ENCODE measurements at places on chromosomes 3 and 15.

GRCh38 chr3:100047455-100048141 lies 66.7 kb downstream of the FILIP1L start:
- DNase-seq: no peak

DNA sequence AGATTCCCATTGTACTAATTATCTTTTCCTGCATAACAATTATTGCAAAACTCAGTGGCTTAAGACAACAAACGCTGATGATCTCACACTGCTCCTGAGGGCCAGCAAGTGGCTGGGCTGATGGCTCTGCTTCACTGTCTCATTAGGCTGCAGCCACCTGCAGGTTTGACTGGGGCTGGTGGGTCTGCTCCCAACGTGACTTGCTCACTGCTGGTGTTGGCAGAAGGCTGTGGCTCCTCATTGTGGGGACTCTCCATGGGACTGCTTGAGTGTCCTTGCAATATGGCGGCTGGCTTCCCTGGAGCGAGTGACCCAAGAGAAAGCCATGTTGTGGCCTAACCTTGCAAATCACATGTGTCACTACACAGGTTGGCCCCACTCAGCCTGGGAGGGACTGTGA lies 71.1 kb downstream of the PLXNA1 start:
- DNase-seq: no peak

DNA sequence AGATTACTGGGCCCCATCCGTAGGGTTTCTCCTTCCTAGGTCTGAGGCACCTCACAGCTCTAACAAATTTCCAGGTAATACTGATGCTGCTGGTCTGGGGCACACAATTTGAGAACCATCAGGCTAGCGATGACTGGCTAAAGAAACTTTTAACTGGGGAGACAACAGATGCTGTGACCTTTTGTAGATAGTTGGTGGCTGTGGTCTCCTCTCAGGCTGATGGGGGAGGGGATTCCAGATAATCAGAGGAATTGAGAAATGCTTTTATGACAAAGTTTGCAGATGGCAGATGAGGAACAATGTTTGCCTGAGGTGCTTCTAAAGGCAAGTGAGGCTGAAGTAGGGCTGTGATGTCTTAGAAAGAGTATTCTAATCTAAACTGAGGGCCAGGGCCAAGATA lies 13.8 kb upstream of the CCR9 start:
- DNase-seq: no peak

- no peak for DNase-seq
These were observed 5.5 kb upstream of the TEX55 start for GRCh38 chr3:119140466-119140865.

- no peak for DNase-seq
These were observed 94.3 kb downstream of the TBC1D2B start for GRCh38 chr15:77983091-77983707.

DNA sequence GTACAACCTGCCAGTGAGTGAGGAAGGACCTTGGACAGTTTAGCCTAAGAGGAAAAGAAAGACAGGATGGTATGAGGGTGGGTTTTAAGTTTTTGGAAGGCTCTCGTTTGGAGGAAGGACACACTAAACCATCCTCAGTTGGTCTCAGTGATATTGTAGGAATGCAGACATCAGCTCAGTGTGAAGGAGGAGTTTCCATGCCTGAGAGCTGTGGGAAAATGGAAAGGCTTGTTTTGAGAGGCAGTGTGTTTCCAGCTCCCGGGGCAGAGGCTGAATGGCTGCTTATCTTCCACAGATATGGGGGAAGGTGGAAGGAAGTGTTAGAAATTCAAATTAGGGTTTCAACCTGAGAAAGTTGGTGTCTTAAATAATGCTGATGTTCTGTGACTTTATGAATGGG lies 89.6 kb upstream of the MYZAP start:
- DNase-seq: no peak

DNA sequence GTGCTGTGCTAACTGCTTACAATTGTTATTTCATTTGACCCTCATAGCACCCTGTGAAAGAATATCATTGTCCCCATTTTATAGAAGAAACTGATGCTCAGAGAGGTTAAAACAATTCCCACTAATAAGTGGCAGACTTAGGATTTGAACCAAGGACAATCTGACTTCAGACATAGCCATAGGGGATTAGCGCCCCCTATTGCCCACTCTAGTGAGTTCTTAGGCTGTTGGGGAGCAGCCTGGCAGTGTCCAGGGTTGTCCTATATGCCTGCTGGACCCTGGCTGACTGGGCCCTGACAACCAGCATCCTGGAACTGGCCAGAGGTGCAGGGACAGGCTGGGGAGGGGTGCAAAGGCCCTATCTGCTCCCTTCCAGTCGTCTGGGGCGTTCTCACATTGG lies 15.4 kb downstream of the DPH3 start:
- DNase-seq: peak; percentile 32

DNA sequence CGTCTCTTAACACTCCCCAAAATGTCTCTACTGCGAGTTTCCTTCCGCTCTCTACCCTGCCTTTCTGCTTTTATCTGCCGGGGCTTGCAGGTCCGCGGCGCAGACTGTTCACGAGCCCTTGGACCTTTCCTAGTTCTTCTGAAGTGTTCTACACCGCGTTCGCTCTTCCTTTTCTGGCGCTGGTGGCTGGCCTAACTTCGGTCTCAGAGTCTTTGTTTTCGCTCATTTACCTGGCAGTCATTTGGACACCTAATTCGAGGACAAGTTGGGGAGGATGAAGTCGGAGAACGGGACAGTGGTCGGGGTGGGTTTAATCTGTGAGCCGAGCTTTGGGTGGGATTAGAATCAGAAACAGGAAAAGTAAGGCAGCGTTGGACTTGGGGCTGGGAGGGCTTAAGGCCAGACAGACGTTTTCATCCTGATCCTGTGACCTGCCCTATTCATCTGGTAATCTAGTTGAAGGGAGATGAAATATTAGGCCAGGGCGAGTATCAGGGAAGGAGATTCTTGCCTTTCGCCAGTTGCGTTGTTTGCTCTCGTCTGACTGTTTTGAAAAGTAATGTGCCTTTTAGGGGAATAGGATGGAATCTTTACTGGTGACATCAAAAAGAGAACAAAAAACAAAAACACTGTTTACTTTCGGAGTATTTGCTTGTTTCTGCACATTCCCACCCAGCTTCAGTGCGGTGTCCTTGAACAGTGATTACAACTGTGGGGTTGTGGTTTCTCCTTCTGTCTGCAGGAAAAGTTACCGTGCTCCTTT lies 1.8 kb downstream of the DIPK2A start:
- DNase-seq: peak; percentile 70

DNA sequence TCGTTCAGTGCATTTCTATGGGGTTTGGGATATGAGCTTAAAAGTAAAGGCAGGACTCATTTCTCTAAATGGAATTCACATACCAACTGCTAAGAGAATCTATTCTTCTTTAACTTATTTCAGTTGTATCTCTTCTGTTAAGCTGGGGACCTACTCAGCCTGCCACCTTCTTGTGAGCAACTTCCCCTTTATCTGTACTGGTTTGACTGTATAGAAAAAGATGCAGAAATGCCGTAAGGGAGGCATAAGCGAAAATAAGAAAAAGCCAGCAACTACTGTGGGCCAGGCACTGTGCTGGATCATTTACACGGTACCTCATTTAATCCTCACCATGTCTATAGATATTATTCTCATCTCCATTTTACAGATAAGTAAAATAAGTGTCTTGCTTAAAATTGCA lies 38.4 kb downstream of the RBMS3 start:
- DNase-seq: no peak

DNA sequence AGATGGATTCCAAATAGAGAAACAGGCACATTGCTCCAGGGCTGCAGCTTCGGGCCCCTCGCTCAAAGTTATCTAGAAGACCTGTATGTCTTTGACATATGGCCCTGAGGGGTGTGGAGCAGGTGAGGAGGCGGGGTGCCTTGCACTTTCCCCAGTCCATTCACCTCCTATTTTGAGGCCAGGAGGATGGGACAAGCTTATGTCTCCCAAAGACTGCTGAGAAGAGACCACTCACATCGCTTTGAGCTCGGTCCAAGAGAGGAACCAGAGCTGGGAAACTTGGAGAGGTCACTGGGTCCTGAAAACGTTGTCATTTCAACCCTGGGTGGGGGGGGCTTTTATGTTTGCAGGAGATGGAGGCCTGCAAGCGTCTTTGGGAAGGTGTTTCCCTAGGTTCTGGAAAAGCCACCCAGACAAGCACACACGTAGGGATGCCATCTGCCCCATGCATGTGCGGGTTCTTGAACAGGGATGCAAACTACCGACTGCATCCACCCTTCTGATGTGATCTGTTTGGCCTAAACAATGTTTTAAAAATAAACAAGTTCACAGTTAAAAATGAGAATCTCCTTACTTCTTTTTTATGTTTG lies 33.7 kb upstream of the SYNM start:
- DNase-seq: no peak

DNA sequence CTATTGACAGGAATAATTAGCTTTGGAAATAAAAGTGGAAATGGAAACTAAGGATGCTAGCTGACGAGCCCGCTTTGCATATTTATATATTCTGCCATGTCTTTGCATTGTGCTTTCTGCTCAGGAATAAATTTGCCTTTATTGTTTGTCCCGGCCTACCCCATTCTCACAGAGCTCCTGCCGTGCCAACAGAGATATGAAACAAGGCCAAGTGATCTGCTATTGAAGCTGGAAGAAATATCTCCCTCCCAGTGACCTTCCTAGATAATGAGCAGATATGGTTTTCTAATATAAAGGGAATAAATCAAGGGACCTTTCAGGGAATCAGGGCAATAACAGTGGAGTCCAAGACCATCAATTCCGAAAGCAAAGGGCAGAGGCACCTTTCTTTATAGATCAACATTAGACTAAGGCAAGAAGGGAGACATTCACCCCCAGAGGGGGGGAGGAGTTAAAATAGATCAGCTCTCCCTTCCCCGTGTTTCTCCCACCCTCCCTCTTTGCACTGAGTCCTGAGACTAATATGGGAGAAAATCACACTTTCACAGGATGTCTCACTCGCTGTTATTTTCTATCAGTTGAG lies 664.6 kb downstream of the AGBL1 start:
- no peak for DNase-seq

DNA sequence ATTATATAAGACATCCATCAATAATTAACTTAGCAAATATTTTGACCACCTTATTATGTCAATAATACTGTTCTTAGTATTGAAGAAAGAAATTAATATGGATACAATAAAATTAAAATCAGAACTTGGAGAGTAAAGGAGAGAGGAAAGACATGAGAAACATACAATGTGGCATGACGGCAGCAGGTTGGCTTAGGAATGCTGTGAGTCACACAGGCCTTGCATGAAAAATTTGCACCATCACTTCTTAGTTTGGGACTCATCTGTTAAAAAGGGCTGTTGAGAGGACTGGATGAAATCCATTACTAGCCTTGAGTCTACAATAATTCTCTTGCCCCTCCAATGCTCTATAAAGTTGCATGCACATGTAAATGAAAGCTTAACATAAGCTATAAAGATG lies 880.8 kb downstream of the ROBO1 start:
- no peak for DNase-seq

DNA sequence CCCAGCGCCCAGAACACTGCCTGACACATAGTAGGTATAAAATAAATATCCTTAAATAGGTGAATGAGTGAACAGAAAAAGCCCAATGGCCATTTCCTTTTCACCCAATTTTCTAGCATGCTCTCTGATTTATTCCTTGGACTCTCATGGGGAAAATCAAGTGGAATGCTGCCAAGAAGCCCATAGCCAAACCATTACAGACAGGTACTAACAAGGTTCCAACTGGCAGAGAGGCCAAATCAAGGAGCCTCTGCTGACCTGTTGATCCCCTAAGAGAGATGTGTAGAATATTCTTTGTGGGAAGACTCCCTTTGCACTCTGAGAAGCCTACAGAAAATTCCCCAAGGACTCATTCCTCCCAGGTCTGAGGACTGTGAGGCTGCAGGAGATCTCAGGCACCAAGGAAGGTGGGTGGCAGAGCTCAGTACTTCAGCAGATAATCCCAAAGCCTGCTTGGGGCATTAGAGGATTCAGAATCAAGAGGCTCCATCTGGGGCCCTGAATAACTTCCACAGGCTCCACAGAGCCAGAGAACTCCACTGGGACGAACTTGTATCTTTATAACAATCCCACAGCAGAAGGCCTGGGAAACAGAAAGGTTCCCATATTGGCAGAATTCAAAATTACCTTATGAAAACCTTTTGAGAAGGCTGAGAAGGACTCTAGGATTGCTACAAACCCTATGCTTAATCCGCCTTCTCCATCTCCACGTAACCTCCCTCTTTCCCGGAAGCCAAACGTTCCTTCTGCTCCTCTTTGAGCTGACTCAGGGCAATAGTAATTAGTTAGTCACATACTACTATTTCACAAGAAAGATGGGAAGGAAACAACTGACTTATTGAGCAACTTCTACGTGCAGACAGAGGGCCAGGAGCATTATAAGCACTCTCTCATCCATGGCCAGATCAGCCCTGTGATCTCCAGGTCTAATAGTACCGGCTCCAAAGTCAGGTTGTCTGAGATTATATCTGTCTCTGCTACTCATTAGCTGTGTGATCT lies 34.5 kb downstream of the PRICKLE2 start:
- DNase-seq: no peak

DNA sequence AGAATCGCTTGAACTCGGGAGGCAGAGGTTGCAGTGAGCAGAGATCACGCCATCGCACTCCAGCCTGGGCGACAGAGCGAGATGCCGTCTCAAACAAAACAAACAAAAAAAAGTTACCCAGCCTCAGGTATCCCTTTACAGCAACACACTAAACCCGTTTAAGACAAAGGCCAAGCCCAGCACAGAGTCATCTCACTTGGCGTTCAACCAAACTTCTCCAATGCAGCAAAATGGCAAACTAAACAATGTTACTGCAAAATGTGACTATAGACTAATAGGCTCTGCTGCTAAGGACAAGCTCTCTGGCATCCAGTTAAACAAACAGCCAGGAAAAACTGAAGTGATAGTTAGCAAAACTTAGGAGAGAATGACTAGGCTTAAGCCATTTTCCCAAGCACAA lies 6.4 kb upstream of the FAM219B start:
- DNase-seq: no peak

DNA sequence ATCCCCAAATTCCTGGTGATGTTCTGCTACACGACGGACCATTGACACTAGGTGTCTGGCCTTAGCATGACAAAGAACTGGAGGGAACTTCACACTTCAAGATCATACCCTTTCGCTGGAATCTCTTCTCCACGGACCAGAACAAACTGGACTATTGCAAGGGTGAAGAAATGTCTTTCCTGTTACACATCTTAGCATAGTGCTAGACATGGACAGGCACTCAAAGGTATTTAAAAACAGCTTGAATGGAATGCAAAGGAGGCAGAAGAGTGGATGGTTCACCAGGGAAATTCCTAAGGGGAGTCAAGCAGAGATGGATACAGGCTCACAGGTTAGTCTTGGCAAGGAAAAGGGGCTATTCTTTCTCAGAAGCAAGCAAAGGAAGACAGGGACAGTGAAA lies 33.5 kb upstream of the PDZRN3 start:
- no peak for DNase-seq

GRCh38 chr3:43372007-43372740 lies 85.8 kb downstream of the SNRK start:
- DNase-seq: no peak

- no peak for DNase-seq
These were observed 2.2 kb downstream of the TFRC start for GRCh38 chr3:196079682-196080081.

DNA sequence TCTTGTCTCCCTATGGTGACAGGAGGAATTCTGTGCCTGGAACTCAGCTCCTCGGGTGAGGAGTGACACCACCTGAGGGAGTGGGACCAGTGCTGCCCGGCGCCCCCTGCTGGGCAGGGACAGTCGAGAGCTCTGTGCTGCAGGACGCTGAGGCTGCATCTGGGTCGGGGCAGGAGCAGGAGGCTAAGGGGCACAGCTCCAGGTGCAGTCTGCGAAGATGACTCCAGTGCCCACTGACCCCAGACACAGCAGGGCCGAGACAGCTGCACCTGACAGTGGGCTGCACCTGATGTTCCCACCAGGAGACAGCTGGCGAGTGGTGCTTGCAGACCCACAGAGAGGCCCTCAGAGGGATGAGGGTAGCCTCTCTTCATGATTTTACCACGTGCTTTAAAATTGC lies 152.9 kb downstream of the ATP10A start:
- peak; percentile 24 for DNase-seq

All from CD8-positive, alpha-beta T cell (primary cell).